ENCODE measurements at places on chromosomes 1 and 21. TPM values are rescaled to one million over a fixed set of nuclear protein-coding genes. Genes with fewer than 3 reads are reported as not detected.

GJB5 gene
- not detected for total RNA-seq

ARHGEF19 gene
- 17.3 TPM for total RNA-seq

DNA sequence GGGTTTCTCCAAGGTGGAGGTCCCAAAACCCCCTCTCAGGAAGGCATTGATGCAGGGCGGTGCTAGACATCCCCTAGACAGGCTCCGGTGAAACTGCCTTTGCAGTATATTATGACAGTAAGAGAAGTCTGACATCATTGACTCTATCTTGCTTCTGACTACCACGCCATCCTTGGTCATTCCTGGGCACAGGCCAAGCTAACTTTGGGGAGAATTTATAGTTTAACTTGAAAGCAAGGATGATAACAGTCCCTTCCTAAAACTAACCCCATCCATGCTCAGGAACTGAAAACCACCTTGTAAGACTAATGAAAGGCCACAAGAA, 30.3 kb downstream of the RSPH1 start:
- peaks cover 4% of the 10 kb centered on the region for H3K4me1 ChIP-seq
- H3K36me3 ChIP-seq: no peaks in the 10 kb centered on the region

GRCh38 chr1:159443066-159443750, 3.7 kb downstream of the OR10J1 start:
- no peaks in the 10 kb centered on the region for H3K4me1 ChIP-seq
- no peak for DNase-seq
- H3K36me3 ChIP-seq: no peaks in the 10 kb centered on the region
- no peak overlapping the region for H3K27ac ChIP-seq
- H3K4me3 ChIP-seq: no peak overlapping the region

GRCh38 chr1:176009951-176010350, 197.1 kb downstream of the COP1 start:
- H3K4me3 ChIP-seq: no peak overlapping the region
- H3K36me3 ChIP-seq: peaks cover 10% of the 10 kb centered on the region
- no peak for DNase-seq
- no peaks in the 10 kb centered on the region for H3K4me1 ChIP-seq
- H3K27me3 ChIP-seq: no peaks in the 10 kb centered on the region

- H3K27me3 ChIP-seq: no peaks in the 10 kb centered on the region
- H3K4me3 ChIP-seq: peak overlapping the region; percentile 98
Measured at GRCh38 chr1:207823880-207824566, 72.2 kb downstream of the CD46 start.

DNA sequence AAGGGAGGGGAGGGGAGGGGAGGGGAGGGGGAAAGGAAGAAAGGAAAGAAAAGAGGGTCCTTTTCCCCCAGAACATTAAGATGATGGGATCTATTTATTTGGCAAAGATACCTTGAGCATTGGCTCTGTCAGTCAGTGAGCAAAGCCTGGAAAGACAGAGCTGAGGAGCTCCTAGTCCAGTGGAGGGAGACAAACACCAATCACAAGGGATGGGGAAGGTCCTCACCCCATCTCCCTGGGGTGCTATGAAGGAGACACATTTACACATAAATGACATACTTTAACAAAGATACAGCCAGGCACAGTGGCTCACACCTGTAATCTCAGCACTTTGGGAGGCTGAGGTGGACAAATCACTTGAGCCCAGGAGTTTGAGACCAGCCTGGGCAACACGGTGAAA, 154.9 kb upstream of the TIAM1 start:
- H3K4me1 ChIP-seq: no peaks in the 10 kb centered on the region
- H3K36me3 ChIP-seq: no peaks in the 10 kb centered on the region
- no peaks in the 10 kb centered on the region for H3K27me3 ChIP-seq
- H3K4me3 ChIP-seq: no peak overlapping the region
